ENCODE measurements at places on chromosomes 2 and 18.

- DNase-seq, result no peak
These were observed 36.7 kb upstream of the MAPK4 start for GRCh38 chr18:50523165-50523564.

DNA sequence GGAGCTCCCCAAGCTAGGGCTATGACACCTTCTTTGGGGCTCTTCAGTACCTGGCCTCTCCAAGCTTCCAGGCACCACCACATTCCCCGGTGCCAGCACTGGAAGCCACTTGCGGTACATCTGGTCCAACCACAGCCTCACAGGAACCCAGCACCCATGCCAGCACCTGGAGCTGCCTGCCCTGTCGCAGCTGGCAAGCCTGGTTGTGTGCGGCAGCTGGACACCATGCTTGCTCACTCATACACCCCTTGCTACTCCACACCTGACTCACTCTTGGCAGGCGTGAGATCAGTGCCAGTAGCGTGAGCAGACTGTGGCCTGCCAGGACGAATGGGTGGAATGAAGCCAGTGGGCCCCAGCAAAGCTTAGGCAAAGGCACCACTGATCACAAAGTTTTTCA is 34.0 kb downstream of the LRRTM4 start:
- no peak for DNase-seq

GRCh38 chr2:54332386-54332785 is 76.4 kb upstream of the TSPYL6 start:
- DNase-seq, result no peak

DNA sequence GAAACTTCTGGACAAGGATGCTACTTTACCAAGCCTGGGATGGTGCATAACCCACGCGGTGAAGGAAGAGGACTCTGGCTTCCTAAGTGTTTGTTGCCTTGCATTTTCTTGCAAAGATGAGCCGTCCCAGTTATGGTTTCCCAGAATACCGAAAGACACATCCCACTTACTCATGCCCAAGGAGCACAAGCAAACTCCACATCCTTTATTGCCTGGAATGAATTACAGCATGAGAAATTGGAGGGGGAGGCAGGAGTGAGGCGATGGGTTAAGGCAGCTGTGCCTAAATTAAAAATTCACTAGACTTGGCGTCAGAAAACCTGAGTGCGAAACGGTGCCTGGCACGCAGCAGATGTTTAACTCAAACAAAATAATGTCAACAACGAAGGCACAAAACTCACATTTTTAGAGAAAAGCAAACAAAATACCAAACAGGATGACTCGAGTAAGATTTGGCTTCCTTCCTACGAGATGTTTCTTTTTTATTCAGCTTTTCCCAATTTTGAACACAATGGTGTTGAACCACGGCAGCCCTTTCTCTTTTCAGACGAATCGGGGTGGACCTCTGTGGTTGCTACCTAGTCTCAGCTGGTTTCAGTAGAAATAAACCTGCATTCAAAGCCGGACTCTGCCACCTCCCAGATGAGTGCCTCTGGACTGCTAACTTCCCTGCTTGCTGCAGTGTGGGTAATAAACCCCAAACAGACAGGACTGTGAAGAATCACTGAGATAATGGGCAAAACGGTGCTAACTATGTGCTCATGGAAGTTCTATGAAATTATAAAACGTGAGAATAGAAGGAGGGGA is 100.3 kb upstream of the NCK2 start:
- no peak for DNase-seq

GRCh38 chr2:197847651-197848401 is 43.4 kb downstream of the PLCL1 start:
- DNase-seq, result no peak

GRCh38 chr2:189559579-189560272 is 20.9 kb downstream of the SLC40A1 start:
- DNase-seq, result no peak

DNA sequence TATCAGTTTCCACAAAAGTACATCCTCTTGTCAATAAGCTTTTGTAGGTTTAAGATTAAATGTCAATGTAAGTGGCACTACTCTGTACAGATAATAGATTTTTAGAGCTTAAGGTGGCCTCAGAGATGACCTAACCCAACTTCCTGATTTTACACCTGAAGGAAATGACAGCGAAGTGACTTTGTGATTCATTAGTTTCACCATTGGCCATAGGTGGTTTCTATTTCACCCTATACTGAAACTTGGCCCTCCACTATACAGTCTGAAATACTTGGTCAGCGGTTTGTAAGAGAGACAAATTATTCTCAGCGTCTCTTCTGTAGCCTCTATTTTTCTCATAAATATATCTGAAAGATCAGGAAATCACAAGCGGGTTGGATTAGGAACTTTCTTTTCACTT is 330.4 kb upstream of the FAM98A start:
- no peak for DNase-seq

DNA sequence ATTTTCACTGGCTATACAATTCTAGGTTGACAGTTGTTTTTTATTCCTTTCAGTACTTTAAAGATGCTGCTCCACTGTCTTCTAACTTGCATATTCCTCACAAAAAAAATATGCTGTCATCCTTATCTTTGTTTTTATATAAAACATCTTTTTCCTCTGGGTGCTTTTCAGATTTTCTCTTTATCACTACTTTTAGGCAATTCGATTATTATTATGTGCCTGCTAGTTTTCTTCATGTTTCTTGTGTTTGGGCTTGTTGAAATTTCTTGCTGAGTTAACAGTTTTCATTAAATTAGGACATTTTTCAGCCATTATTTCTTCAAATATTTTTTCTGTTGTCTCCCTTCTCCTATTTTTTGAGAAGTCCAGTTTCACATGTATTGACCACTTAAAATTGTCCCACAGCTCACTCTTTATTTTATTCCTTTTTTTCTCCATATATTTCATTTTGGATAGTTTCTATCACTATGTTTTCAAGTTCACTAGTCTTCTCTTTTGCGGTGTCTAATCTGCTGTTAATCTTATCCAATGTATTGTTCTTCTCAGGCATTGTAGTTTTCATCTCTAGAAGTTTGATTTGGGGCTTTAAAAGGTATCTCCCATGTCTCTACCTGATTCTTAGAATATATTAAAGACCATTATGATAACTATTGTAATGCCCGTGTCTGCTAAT is 205.1 kb upstream of the SIX3 start:
- no peak for DNase-seq

GRCh38 chr2:230671117-230671516 is 41.5 kb upstream of the CAB39 start:
- no peak for DNase-seq

DNA sequence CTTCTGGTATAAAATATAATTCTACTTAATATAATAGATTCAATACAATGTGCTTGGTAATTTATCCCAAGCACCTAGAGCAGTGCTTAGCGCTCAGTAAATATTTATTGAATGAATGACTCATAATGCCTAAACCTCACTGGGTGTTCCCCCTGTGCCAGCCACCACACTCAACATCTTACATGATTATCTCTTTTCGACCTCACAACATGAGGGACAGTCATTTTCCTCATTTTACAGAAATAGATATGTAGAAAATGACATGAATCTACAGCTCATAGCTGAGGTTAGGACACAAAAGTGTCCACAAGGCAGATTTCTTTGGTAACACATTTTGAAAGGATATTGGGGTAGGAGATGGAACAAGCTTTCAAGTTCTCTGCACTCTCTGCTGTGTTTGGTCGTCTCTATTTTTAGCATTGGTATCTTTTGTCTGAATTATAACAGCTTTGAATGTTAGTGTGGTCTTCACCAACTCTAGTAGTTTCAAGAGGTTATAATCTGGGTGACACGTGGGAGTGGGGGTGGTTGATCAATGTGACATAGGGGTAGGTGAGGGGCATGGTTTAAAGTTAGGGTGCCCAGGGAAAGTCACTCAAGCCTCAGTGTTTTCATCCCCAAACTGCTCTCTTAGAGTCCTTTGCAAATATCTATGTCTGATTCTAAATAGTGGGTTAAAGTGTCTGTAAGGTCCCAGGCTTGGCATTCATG is 9.8 kb downstream of the MYOM1 start:
- no peak for DNase-seq

- DNase-seq, result no peak
These were observed 799.3 kb downstream of the BCL11A start for GRCh38 chr2:59754011-59754735.

DNA sequence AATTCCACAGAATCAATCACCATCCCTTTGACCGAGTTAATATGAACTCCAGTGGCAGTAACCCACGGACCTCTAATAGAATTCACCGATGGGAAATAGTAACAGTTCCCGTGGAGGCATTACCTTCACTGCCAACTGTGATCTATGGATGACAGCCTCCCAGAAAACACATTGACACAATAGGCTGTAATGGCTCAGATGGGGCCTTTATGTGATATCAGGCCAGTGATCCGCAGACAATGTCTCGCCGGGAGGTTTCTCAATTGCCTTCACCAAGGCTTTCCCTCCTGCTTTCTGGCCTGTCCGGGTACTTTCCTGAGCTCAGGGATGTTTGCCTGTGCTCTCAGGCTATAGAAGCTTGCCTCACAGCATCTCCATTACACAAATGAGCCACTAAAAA is 34.4 kb upstream of the KLF7 start:
- DNase-seq, result no peak

GRCh38 chr2:69538872-69539548 is 101.8 kb upstream of the NFU1 start:
- no peak for DNase-seq

DNA sequence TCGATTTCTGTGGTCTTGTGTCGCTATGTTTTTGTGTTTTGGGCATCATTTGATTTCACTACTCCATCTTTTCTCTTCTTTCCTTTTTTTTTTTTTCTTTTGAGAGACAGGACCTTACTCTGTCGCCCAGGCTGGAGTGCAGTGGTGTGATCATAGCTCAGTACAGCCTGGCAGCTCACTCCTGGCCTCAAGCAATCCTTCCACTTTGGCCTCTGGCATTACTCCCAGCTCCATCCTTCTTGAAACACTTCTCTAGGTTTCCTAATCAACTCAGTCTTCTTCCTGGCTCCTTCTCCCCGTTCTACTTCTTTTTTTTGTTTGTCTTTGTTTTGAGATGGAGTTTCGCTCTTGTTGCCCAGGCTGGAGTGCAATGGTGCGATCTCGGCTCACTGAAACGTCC is 26.5 kb downstream of the TCF23 start:
- DNase-seq, result no peak

- no peak for DNase-seq
These were observed 11.1 kb downstream of the NR4A2 start for GRCh38 chr2:156321243-156321904.

DNA sequence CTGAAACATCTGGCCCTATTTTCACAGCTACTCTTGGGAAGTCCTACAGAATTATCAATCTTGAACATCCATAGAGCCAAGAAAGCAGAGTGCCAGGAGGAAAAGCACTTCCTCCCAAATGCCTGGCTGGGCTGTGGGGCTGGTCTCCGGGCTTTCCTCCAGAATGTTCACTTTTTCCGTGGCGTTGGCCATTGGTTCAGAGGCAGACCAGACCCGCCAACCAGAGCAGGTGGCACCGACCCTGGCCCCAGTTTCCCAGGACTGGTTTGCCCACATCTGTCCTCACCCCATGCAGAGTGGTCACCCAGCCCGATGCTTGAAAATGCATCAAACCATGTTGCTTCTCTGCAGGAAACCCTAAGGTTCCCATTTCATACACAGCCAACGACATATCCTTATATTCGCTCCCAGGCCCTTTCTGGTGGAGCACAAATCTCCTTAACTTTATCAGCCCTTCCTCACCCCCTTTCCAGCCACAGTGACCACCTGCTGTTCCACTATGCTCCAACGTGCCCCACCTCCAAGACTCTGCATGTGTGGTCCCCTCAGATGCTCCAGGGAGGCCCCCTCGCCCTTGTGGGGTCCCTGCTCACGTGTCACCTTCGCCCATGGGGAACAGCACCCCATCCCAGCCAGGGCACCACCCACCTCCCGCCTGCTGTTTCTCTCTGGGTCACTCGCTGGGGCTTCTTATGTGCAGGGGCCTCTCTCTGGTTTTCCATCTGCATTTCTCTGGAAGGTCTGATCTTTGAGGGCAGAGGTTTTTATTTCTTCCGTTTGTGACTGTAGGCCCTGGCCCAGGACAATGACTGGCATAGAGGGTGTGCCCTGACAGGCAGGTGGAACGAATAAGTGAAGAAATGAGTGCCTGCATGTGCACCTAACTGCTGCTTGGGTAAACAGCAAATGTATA is 92.9 kb downstream of the PXDN start:
- DNase-seq, result no peak

GRCh38 chr2:66794551-66794950 is 359.6 kb downstream of the MEIS1 start:
- DNase-seq, result no peak

DNA sequence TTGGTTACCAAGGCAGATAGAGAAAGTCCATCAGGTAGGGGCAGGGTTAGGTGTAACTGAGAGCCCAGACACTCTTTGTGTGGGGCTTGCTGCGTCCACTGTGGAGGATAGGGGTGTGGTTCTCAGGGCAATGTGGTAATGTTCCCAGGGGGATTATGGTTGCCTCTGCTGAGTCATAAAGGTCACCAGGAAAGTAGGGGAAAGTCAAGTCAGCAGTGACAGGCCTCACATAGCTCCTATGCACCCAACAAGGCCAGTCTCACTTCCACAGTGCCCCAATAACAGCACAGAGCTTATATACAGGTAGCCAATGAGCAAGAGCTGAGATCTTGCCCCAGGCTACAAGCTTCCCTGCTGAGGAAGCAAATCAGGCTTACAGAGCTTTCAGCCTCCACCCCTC is 1438.0 kb upstream of the ZEB2 start:
- no peak for DNase-seq

DNA sequence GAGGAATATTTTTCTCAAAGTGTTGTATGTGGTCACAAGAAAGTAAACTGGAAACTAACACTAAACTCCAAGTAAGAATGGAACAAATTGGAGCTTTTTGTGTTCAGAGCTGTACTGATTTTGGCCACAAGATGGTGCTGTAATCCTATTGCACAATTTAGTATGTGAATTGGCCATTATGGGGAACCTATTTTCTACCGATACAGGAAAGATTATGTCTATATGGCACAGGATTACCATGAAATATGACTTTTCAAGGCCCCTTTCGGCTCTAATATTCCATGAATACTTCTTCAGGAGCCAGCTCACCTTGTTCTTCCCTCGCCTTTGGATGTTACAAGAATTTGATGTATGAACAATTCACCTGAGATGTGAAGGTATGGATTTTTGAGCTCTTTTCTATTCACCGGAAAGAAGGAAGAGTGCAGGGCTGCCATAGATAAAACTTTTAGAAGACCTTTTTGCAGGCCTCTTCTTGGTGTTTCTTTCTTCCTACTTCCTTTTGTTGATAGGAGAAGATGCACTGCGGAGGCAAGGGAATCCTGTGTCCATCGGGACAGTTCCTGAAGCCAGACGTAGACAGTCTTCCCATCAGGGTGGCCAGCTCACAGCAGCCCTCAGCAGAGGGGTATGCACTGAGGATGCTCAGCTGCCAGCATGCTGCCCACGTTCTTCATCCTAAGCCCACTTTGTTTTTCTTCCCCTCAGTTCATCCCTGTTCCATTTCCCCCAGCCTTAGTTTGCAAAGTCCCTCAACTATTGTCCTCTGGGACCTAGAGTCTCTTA is 13.3 kb downstream of the MRPL44 start:
- peak; percentile 30 for DNase-seq

- DNase-seq, result no peak
These were observed 80.7 kb upstream of the MEX3C start for GRCh38 chr18:51278045-51278649.

GRCh38 chr2:181440919-181441318 is 16.3 kb upstream of the ITGA4 start:
- no peak for DNase-seq

GRCh38 chr2:158778243-158778642 is 16.9 kb upstream of the DAPL1 start:
- no peak for DNase-seq
